Muscle of back (tissue), 13 donors: ENCODE measurements at places on chromosomes 7 and 10.

DNA sequence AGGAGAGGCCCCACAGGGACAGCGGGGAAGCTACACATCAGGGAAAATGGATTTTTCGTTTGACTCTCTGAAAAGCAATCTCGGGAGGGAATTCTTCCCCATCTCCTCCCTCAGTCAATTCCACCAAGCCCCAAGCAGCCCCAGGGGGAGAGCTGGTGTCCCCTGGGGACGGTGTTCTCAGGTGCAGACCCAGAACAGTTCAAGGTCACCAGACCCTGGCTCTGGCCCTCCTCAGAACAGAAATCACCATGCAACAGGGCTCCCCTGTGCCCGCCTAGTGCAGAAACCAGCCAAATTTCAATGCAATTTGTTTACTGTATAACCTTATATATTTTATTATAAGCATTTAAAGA lies 34.1 kb downstream of the GSDME start:
- DNase-seq, result no peak

DNA sequence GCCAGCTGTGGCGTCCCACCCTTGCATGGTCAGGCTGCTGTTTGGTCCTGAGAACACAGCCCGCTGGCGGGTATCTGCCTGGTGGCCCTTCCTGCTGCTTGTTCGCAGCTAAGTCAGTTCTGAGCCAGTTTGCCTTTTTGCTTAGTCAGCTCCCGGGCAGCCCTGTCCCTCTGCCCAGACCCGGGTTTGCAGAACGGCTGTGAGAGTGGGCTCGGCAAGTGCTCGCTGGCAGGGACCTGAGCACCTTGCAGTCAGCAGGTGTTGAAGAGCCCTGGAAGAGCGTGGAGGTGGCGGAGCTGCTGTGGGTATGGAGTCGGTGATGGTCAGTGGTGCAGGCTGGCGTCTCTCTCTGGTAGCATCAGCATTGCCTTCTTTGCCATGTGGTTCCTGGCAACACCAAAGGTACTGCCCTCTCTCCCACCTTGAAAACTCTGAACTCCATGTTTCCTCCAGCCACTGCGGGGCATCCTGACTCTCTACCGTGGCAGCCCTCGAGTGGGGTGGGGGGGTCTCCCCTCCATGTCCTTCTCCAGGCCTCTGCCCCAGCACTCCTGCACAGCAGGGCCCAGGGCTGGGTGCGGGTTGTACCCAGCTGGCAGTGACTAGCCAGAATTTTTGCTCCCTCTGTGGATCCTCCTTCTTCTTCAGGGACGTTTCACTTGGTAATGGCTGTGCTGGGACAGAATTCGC lies 4.6 kb downstream of the INPP5A start:
- no peak for DNase-seq

GRCh38 chr10:54843085-54843646 lies 42.1 kb upstream of the PCDH15 start:
- peak; percentile 3 for DNase-seq

- DNase-seq, result no peak
Observed at GRCh38 chr7:757741-758163, 30.7 kb upstream of the PRKAR1B start.

DNA sequence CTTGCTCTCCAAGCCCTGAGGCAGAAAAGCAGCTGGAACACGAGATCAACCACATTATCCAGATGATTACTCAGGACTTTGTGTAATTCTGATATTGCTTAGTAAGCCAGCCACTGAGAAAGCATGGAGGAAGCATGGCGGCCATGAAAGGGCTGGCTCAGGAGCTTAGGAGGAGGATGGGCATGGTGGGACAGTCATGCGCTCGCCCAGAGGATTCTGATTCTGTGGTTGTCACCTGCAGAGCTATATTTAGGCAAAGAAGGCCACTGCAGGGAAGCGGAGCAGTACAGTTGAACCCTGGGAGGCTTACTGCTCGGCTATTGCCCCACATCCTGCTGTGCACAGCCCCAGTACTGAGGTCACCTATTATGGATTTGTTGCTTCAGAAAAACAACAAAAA lies 128.8 kb upstream of the DNAJB12 start:
- no peak for DNase-seq

DNA sequence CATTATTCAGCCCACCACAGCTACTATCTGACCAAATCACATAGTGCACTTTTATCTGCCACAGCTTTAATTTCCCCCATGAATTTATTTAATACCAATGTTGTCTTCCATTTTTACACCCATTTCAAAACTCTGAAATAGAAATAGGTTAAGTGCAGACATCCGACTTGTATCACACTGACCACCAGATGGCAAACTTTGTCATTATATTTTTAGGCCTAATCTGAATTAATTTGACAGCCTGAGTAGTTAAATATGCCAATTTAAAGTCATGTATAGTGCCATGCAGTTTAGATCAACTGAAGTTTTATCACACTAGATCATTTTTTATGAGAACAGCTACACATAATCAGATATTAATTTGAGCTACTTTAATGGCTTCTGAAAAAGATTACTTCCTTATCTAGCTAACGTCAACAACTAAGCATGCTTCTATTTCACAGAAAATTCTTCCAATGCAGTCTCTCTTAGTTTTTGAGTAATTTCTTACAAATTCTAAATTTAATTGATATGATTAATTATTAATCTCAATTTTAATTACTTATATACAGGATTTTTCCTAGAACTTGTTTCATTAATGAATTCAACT lies 566.4 kb downstream of the GFRA1 start:
- peak; percentile 33 for DNase-seq

DNA sequence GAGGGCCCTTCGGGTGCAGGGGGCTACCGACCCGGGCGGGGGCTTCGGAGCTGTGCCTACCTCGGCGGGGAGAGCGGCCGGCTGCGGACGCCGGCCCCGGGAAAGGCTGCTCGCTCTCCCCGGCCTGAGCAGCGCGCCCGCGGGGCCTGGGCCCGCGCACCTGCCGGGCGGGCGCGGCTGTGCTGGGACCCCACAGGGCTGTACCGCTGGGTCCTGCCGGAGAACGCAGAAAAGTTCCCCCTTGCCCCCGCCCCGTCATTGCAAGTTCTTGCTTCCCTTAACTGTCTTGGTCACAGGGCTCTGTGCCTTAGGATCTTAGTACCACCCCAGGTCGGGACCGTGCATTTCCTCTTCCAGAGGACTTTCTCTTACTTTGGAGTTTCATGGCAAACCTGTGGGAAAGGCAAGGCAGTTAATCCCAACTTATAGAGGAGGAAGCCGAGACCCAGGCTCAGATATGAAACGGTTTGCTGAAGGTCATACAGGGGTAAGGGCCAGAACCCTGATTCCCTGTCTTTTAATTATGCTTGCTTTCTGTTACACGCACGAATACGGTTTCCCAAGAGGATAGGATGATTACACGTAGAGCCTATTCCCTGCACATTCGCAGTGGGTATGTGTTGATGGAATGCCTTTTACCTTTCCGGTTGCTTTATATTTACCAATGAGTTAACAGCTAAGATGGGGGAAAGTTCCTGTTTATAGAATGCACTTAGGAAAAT lies 652 bp downstream of the PCGF5 start:
- DNase-seq, result peak; percentile 8

DNA sequence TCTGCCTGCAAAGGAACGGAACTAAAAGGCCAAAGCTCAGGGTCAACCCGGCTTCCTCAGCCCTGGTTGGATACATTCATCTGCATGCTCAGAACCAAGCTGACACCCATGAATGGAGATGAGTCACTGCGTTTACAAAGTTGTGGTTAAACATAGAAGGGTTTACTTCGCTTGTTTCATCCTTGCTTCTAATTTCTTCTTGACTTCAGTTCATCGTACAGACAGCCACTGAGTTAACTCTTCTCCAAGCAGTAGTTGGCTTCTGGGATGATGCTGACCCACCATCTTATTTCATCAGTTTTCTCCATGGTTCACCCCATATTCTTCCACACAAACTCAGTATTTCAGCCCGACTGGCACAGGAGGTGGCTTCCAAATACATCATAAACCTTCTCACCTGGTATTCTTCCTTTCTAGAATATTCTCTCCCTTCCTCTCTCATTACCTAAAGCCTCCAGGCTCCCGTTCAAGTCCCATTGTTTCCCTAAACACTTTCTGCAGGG lies 166.3 kb upstream of the RNF32 start:
- no peak for DNase-seq

- no peak for DNase-seq
Observed at GRCh38 chr7:95427914-95428516, 6.8 kb downstream of the PON2 start.

- DNase-seq, result no peak
Observed at GRCh38 chr10:71075086-71075758, 137.1 kb upstream of the UNC5B start.

DNA sequence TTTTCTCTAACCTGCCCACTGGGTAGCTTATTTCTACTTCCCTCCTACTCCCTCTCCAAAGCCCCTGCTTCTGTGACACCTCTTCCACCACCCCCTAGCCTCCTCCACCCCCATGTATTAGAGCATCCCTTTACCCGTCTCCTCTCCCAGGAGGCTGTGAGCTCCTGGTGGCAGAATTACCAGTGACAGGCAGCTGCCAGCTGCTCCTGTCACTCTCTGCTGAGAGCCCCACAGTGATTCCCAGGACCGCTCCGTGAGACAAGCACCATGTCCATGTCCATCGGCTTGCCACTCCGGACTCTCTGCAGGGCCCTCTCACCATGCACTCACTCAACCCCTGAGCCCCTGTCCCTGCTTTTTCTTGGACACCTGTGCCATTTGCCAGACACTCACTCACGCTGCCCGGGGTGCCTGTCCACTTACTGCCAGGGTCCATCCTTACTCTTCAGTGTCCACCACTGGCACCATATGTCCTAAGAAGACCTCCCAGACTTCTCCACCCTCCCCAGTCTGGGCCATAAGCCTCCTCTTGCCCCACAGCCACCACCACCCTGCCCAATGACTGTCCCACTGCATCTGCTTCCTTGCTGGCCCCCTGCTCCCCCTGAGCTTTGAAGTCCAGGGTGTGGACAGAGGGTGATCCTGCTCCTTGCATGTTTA lies 9.8 kb downstream of the WDFY4 start:
- DNase-seq, result peak; percentile 27

GRCh38 chr10:71075759-71076472 lies 136.5 kb upstream of the UNC5B start:
- DNase-seq, result no peak

GRCh38 chr10:130498042-130498441 lies 361.9 kb downstream of the GLRX3 start:
- DNase-seq, result no peak

GRCh38 chr10:128421371-128422160 lies 295.3 kb upstream of the MKI67 start:
- peak; percentile 60 for DNase-seq
